ENCODE measurements at places on chromosomes 4 and X. TPM values are rescaled to one million over a fixed set of nuclear protein-coding genes. Genes with fewer than 3 reads are reported as not detected.
A peak's percentile ranks its signal among the peaks of the same experiment; 100 is the strongest.

The TMPRSS11F gene
- not detected for total RNA-seq

GRCh38 chr4:13876131-13876530 lies 248.6 kb upstream of the BOD1L1 start:
- no peaks in the 10 kb centered on the region for H3K4me1 ChIP-seq
- no peak for DNase-seq
- H3K27me3 ChIP-seq = peaks cover 3% of the 10 kb centered on the region
- H3K27ac ChIP-seq = no peak overlapping the region
- H3K4me3 ChIP-seq = no peak overlapping the region

DNA sequence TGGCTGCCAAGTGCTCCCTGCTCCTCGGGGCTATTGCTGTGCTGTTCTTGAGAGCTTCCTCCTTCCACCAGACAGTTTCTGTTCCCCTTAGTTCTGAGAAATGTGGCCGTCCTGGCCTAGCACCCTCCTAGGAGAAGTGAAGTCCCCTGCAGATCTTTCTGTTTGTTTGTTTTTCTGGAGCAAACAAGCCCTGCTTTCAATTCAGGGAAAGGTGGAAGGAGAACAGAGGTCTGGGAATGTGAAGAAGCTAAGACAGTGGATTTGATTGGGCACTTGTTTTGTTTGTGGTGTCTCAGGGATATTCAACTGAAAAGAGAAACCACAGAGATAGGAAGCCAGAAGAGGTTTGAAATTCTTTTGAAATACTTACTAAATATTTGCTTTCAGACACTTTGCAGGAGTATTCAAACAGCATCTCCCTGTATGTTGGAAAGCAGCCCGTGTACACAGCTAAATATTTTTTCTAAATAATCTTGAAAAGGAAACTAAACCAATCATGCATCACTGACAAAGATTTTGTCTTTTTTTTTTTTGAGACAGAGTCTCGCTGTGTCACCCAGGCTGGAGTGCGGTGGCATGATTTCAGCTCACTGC lies 36.5 kb upstream of the PPM1K start:
- peaks cover 14% of the 10 kb centered on the region for H3K4me1 ChIP-seq
- no peaks in the 10 kb centered on the region for H3K27me3 ChIP-seq
- peak overlapping the region; percentile 89 for H3K27ac ChIP-seq
- peak overlapping the region; percentile 48 for H3K4me3 ChIP-seq
- DNase-seq = peak; percentile 40

DNA sequence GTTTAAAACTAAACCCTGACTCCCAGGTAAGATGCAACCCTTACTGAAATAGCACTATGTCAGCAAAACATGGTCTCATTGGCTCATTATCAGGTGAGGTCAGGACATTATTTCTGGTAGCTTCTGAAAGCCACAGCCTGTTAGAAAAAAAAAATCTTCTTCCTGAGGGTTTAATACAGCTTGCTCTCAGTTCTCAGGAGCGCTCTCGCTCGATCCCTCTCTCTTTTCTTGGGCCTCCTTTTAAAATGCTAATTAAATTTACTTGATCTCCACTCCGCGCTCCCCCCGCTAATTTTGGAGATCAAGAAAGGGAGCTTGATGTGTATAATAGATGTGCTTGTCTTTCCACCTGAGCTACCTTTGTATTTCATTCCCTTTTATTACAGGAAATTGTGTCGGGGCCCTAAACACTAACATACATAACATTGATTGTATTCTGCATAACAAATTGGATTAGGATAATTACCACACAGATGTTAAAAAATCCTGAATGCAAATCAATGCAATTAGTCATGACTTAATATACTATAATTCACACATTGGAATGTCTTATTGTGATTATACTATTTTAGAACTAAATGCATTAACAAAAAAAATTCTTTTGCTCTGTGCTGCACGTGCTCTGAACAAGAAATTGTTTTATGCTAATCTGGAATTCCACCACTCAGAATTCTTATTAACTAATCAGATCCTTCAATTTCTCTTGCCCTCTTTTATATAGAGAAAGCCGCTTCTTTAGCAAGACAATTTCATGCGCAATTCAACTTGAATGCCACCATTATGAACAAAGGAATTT lies 101.6 kb upstream of the TEX13D start:
- H3K4me1 ChIP-seq = peaks cover 23% of the 10 kb centered on the region
- no peak overlapping the region for H3K27ac ChIP-seq
- no peaks in the 10 kb centered on the region for H3K36me3 ChIP-seq
- no peaks in the 10 kb centered on the region for H3K27me3 ChIP-seq

DNA sequence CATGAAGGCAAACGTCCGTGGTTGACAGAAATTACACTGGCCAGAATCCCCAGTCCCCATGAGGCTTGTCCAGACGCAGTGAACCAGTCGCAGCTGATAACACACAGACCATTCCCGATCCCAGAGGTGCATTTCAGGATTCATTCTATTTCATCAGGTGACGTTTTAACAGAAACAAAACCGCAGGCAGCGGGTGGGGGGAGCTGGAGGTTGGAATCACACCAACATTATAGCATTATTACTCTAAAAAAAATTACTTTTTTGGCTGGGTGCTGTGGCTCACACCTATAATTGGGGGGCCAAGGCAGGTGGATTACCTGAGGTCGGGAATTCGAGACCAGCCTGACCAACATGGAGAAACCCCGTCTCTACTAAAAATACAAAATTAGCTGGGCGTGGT lies 25.2 kb downstream of the NOP14 start:
- peaks cover 72% of the 10 kb centered on the region for H3K36me3 ChIP-seq
- peak overlapping the region; percentile 90 for H3K4me3 ChIP-seq
- no peaks in the 10 kb centered on the region for H3K27me3 ChIP-seq
- peaks cover 51% of the 10 kb centered on the region for H3K4me1 ChIP-seq
- no peak for DNase-seq
